ENCODE measurements at places on chromosomes 11 and 22.

GRCh38 chr22:22925805-22926369 lies 38.3 kb downstream of the IGLL5 start:
- no peak for DNase-seq

DNA sequence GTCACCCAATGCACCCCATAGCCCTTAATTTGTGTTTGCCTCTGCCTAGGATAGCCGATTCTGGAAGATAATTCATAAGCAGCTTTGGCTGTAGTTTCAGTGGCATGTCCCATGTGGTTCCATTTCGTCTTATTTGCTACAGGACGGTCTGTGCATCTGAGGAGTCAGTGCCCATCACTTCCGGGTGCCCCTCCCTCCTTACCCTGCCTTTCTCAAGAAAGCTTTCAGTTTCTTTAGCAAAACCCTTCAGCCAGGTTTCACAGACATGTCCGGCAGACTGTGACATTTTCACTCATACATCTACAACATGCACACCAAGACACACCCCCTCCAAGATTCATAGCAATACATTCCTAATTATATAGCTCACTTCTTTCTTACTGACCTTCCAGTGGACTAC lies 14.3 kb downstream of the TP53AIP1 start:
- peak; percentile 62 for DNase-seq

DNA sequence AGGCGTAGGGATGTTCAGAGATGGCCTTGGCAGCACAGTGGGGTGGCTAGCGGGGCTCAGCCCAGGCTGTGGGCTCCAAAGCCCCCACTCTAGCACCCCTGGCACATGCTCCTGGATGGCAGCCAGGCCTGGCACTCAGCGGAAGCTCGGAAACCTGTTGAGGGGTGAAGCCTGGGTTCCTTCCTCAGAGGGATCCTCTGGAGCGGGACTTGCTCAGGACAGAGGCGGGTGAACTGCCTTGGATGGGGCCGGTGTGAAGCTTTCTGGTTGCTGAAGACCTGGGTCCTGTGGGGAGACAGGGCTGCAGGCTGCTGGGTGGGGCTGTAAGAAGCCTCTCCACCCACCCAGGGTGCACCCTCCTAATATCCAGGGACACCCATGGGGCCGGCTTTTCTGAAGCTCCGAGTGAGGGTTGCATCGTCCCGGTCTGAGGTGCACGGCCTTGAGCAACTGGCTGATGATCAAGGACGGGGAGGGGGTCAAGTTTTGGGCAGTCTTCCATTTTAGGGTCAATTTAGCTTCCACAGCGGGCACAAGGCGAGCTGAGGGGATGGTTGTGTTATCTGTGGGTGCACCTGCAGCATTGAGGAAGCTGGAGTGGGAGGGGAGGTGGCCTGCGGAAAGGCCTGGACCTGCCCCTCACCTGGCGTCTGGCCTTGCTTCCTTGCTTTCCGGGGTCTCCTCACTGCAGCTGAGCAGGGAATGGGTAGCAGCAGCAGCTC lies 5.2 kb downstream of the MRGPRE start:
- no peak for DNase-seq

- DNase-seq: no peak
These were observed 30.8 kb downstream of the CCDC90B start for GRCh38 chr11:83255366-83255765.

DNA sequence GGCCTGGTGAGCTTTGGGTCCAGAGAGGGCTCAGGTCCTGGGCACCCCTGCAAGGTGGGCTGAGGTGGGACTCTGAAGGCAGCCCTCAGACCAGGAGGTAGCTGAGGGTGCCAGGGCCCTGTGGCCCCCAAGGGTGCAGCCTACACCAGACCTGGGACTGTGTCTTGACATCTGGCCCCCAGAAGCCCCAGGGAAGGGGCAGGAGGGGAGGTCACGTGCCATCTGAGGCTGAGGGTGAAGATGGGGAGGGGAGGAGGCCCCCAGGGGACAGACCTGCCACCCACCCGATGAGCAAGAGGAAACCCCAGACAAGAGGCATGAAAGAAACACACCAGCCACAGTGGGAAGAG lies 520.2 kb downstream of the BRD1 start:
- DNase-seq: no peak

- DNase-seq: peak; percentile 69
These were observed 2.3 kb downstream of the MYEOV start for GRCh38 chr11:69295995-69296889.

- DNase-seq: no peak
These were observed 29.3 kb downstream of the PHLDB1 start for GRCh38 chr11:118636569-118637290.

DNA sequence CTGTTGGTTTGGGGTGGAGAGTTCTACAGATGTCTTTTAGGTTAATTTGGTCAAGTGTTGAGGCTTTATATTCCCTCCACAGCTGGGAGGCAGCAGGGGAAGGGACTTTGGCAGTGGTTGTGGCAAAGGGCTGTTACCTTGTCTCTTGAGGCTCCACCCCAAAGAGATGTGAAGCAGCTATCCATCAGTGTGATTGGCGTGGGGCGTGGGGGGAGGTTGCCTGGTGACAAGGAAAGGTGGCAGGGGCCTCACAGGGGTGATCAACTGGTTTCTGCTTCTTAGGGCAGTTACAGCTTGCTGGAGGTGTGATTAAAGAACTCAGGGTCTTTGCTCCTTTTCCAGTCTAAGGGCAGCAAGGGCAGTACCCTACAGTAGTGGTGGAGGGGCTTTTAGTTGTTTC lies 59.3 kb downstream of the FANCF start:
- DNase-seq: no peak

DNA sequence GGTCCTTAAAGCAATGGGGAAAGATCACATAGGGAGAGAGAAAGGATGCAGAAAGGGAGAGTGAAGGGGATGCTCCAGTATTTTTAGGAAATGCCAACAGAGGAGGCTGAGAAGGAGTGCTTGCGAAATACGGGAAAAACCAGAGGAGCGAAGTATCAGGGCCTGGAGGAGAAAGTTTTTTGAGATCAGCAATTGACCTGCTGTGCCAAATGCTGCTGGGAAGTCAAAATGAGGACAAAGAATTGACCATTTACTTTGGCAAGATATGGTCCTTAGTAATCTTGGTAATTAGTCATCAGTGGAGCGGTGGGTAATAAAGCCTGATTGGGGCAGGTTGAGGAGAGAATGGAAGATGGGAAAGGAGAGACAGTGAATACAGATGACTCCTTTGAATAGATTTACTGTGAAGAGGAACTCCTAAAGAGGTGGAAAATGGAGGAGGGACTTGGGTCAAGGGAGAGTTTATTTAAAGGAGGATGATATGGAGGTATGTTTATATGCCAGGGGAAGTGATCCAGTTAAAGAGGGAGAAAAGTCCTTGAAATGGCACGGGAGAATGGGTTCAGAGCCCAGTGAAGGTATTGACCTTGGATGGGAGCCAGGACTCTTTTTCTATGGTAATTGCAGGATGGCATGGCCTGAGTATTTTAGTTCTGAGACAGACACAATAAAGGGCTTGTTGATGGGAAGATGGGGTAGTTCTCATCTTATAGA lies 111.5 kb downstream of the PKNOX2 start:
- no peak for DNase-seq

DNA sequence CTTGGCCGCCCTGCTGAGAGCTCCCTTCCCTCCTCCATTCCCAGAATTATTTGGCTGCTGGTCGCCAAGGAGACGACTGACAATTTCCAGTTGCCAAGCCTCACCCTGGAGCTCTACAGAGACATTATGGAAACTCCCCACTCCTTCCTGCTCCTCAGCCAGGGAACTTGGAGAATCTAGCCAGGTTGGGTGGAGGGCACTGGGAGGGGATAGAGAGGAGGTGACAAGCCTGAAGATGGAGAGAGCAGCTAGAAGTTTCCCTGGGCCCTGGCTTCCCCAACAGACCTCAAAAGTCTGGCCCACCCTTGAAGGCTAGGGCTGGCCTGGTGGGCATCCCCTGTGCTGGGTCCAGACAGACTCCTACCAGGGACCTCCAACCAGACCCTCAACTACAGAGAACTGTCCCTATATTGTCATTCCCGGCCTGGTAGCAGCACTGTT lies 6.7 kb upstream of the VSIG10L2 start:
- no peak for DNase-seq

DNA sequence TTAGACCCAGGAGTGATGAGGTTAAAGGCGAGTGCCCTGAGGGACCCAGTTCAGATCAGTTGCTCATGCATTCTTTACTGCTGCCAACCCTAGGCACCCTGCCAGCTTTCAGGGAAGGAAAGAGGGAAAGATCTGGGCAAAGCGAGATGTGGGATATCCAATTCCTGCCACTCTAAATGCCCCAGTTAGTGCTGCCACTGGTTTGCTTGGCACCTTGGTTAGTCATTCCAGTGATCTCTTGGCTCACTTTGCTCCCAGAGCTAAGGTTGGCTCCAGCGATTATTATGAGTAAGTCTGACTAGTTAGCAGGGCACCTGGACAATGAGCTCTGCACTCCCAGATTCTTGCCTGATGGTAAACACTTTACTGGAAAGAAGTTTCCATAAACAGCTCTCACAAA lies 85.0 kb downstream of the INSC start:
- no peak for DNase-seq

GRCh38 chr11:76680518-76681425 lies 10.2 kb upstream of the LRRC32 start:
- DNase-seq: peak; percentile 85
